ENCODE measurements at places on chromosomes 11 and 22.

- peak; percentile 34 for DNase-seq
These were observed 167.8 kb upstream of the NARS2 start for GRCh38 chr11:78742430-78742829.

DNA sequence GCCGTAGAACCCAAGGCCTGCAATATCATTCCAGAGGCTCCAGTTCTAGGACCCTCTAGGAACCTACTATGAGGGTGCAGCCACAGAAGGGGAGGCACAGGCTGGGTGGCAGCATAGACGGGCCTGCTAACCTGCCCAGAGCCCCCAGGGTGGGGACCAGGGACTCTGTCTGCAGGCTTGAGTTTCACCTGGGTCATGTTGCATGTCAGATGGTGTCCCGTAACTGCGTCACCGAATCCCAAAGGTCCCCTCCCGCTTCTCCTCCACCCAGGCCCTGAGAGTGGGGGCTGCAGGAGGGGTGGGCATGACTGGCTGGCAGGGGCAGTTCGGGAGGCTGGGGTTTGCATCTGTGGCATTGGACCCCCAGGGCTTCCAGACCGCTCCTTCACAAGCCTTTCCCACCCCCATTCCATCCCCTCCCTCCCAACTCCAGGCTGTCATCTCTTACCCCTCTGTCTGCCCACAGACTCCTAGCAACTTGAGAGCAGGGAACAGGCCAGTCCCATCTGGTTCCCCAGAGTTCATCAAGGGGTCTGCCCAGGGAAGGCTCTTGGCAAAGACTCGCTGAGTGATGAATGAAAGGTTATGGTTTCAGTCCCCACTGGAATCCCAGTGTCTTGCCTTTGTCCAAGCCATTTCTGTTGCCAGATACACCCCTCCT is 16.3 kb downstream of the MYO7A start:
- DNase-seq: no peak

GRCh38 chr11:64023712-64024710 is 11.7 kb upstream of the FLRT1 start:
- DNase-seq: no peak

- DNase-seq: peak; percentile 44
These were observed 2.5 kb upstream of the RCN1 start for GRCh38 chr11:32088117-32088941.

DNA sequence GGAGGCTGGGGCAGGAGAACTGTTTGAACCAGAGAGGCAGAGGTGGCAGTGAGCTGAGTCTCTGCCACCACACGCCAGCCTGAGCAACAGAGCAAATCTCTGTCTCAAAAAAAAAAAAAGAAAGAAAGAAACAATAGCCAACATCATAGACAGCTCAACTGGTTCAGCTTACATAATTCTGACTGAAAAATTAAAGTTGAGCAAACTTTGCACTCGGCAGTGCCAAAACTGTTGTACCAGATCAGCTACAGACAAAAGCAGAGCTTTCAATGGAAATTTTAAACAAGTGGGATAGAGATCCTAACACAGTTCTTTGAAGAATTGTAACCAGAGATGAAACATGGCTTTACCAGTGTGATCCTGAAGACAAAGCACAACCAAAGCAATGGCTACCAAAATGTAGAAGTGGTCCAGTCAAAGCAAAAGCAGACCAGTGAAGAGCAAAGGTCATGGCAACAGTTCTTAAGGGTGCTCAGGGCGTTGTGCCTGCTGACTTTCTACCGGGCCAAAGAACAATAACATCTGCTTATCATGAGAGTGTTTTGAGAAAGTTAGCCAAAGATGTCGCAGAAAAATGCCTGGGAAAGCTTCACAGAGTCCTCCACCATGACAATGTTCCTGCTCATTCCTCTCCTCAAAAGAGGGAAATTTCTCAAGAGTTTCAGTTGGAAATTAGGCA is 59.3 kb downstream of the TTC28 start:
- DNase-seq: no peak

DNA sequence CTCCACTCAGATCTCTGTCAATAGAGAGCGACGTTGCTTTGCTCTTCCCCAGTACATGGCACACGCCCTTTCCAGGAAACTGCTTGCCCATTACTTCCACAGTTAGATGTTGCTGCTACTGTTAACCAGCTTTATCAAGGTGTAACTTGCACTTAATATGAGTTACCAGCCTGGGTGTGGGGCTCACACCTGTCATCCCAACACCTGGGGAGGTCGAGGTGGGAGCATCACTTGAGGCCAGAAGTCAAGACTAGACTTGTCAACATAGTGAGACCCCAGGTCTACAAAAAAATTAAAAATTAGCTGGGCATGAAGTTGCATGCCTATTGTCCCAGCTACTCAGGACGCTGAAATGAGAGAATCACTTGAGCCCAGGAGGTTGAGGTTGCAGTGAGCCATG is 177.1 kb upstream of the B3GAT1 start:
- DNase-seq: no peak

GRCh38 chr22:24503137-24503842 is 8.2 kb downstream of the UPB1 start:
- DNase-seq: peak; percentile 26

DNA sequence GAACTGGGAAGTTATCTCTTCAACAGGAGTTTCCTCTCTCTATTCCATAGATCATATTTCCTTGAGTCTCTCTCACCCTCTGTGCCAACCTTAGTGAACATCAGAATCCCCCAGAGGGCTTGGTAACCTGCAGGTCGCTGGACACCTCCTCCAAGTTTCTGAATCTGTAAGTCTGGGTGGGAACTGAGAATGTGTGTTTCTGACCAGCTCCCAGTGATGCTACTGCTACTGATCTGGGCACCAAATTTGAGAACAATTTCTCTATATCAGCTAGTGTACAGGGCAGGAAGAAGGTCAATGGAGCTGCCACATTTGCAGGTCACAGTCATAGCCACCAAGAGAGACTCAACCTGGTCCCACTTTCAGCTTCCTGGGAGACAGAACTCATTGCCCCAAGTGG is 62.9 kb downstream of the RCN1 start:
- no peak for DNase-seq

- no peak for DNase-seq
These were observed 390.5 kb downstream of the TMEM135 start for GRCh38 chr11:87428266-87428665.

- peak; percentile 28 for DNase-seq
These were observed 10.3 kb downstream of the APOBEC3A start for GRCh38 chr22:38967451-38968450.

DNA sequence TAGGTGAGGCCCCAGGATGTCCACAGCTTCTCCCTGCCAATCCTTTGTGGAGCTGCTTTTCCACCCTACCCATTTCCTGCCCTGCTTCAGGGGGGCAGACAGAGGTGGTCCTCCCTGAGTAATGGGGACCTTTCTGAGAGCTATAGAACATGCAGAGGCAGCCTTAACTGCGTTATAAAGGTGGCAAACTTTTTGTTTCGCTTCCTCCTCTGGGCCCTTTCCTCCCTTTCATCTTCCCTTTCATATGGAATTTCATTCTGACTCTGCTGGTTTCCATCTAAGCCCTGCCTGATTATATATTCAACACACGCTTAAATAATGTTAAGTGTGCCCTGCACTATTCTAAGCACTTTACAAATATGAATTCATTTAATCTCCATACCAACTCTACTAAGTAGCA is 169.3 kb upstream of the E2F8 start:
- DNase-seq: no peak

GRCh38 chr11:69934861-69935494 is 115.8 kb upstream of the FGF3 start:
- DNase-seq: peak; percentile 79

DNA sequence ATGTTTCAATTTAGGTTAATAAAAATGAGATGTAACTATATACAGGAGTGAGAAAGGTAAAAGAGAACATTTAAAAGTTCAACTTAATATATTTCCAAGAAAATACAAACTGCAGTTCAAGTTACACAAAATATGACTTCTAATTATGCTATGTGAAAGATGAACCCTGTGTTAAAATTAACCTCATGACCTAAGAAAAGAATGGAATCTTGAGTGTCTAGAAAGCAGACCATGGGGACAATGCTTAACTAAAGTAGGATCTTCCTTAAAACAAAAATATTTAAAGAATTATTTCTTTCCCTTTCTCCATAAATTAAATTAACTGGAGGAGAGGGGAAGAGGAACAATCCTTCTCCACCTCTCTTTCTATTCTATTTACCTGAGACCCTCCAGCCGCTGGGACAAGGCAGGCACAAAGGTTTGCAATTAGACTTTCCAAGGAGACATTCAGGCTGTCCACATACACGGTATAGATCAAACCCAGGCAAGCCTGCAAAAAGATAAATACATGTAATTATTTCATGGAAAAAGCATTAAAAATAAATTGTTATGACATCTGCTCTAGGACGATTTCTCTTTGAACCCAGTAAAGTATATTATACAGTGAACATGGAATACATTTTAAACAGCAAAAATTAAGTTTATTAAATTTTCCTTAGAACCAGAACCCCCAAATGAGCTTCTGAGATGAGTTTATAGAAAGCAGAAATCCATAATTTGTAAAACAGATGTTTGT is 264.5 kb downstream of the SBF2 start:
- DNase-seq: no peak

DNA sequence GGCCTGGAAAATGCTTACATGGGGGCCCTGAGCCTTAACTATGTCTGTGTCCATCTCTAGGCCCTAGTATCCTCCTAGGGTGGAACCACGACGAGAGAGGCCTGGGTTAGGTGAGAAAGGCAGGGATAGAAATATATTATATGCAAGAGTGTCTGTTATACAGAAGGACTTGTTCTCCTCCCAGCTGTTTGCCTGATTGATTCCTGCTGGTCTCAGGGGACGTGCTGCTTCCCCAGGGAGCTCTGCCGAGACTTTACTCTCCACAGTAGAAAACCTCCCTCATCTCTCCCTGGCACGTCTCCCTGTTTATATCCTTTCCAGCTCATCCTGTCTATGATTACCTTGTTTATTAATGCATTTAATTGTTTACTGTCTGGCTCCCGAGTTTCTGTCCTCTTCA is 132.6 kb downstream of the MIAT start:
- DNase-seq: no peak

- no peak for DNase-seq
These were observed 101.7 kb upstream of the PRR5 start for GRCh38 chr22:44600207-44600785.

- DNase-seq: no peak
These were observed 15.9 kb upstream of the OR6M1 start for GRCh38 chr11:123822032-123822431.

DNA sequence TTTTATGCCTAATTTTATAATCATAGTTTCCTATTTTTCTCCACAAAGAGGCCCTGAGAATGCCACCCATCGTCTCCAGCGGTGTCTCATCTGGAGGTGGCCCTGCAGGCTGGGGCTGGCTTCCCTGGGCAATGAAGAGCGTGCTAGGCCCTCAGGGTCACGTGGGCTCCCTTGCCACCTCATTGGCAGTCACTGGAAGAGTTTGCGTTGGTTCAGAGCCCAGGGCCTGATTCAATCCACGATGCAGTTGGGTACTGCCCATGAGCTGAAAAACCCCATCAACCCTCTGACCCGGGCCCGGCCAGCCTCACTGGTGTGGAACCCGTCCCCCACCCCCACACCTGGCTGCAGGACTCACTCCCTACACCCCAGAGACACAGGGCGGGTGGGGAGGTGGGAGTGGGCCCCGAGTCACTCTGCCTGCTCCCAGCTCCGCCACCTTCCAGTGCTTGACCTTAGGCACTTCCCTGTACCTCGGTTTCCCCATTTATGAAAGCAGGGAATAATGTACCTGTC is 43.4 kb upstream of the A4GALT start:
- no peak for DNase-seq

GRCh38 chr11:72511393-72512047 is 77.2 kb upstream of the CLPB start:
- no peak for DNase-seq

DNA sequence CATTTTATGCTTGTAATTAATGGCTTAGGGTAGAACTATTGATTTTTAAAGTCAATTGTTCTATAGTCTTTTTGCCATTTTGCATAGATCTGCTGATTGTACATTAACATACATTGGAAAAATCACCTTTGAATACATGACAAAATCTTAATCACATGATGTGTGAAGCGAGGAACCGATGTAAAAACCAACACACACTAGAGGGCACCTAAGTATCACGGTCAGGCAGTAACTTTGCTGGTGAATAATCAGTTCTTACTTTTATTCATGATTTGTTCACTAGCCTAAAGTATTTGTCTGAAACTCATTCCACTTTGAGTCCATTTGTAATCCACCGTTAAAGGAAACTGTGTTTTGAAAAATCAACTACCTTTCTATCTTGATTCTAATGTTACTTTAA is 28.2 kb downstream of the JHY start:
- DNase-seq: peak; percentile 65

All from HT-29 (cell line).